ENCODE measurements at places on chromosomes 3 and 15.

DNA sequence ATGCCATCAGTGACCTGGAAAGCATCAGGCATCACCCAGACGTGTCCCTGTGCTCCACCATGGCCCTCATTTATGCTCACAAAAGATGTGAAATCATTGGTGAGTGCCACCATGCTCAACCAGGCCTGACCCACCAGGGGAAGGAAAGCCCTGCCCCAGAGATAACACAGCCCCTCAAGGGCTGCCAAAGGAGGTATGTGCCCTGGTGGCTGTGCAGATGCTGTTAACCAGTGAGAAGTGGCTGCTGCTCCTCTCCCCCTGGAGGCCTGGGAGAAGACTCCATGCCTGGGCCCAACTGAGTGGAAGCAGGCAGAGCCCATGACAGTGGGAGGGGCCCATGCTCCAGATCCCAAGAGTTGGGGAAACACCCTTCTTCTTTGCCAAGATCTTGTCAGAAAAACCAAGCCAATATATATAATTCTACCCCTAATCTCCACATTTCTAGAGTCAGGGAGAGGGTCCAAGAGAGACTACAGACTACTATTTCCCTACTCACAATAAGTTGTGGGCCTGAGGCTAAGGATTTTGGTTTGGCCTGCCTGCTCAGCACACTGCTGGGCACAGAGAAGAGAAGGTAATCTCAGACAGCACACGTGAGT, 2.7 kb downstream of the TTC21A start:
- no peak for DNase-seq

GRCh38 chr3:32373844-32374243, 17.8 kb upstream of the CMTM7 start:
- DNase-seq, result no peak

DNA sequence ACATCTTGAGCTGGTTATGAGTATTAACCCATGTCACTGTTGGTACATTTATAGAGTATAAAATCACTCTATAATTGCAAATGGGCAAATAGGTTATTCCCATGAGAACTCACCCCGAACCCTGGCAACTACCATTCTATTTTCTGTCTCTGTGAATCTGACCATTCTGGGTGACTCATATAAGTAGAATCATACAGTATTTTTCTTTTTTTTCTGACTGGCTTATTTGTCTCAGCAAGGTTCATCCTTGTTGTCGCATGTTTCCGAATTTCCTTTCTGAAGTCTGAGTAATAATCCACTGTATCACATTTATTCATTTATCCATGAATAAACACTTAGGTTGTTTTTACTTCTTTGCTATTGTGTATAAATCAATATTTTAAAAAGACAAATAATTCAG, 59.9 kb upstream of the CHRM5 start:
- no peak for DNase-seq

DNA sequence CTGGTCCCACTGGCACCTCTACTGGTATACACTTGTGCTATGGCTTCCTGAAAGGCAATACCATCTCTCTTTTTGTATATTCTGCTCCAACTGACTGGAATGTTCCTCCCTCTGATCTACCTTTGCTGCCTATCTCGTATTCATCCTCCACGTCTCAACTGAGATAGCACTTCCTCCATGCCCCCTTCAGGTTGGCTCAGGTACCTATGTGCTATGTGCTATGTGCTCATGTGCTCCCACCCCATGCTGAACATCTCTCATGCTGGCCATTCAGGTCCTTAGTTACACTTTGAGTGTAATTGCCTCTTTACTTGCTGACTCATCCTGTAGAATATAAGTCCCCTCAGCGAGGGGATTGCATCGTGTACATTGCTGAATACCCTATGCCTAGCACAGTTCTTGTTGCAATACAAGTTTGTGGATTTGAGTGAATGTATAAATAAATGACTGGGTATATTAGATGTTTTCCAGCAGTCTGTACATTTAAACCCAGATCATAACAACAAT, 156.9 kb downstream of the SOX2 start:
- DNase-seq, result no peak

GRCh38 chr3:77296527-77296926, 256.6 kb downstream of the ROBO2 start:
- no peak for DNase-seq

GRCh38 chr3:162328649-162329048, 832.0 kb downstream of the OTOL1 start:
- DNase-seq, result no peak

DNA sequence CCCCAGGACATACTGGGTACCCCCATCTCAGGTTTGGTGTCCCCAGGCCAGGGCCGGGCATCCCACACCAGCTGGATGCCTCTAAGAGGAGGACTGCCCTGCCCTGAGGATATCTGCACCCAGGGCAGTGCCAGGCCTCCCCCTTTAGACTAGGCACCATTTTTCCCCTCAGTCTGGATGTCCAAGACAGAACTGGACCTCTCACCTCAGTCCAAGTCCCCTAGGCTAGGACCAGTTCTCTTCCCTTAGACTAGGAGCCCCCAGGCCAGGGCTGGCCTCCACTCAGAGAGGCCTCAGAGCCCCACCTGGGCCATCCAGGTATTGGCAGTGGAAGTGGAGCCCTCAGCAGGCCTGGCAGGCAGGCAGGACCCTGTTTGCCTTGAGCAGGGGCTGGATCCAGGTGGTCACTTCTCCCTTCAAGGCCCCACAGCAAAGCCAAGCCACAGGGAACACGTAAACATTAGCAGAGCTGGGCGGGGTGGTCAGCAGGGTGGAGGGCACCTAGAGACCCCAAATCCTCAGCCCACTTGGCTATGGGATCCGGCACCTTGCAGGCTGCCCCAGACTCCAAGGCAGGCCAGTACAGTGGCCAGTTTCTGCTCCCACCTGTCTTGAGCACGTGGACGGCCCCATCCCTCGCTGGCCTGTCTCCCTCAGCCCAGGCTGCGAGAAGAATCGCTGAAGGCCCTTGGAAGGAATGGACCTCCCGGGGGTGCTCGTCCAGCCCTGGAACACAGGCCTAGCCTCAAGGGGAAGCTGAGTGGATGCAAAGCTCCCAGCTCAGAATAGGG, 28.3 kb downstream of the PTH1R start:
- no peak for DNase-seq

GRCh38 chr15:38190501-38190900, 62.1 kb upstream of the SPRED1 start:
- no peak for DNase-seq

- no peak for DNase-seq
These were observed 188.7 kb downstream of the UBE3A start for GRCh38 chr15:25250011-25250596.

- DNase-seq, result no peak
These were observed 192.9 kb downstream of the PLCL2 start for GRCh38 chr3:17077606-17078005.

GRCh38 chr3:45958321-45958791, 15.1 kb downstream of the CXCR6 start:
- DNase-seq, result no peak

DNA sequence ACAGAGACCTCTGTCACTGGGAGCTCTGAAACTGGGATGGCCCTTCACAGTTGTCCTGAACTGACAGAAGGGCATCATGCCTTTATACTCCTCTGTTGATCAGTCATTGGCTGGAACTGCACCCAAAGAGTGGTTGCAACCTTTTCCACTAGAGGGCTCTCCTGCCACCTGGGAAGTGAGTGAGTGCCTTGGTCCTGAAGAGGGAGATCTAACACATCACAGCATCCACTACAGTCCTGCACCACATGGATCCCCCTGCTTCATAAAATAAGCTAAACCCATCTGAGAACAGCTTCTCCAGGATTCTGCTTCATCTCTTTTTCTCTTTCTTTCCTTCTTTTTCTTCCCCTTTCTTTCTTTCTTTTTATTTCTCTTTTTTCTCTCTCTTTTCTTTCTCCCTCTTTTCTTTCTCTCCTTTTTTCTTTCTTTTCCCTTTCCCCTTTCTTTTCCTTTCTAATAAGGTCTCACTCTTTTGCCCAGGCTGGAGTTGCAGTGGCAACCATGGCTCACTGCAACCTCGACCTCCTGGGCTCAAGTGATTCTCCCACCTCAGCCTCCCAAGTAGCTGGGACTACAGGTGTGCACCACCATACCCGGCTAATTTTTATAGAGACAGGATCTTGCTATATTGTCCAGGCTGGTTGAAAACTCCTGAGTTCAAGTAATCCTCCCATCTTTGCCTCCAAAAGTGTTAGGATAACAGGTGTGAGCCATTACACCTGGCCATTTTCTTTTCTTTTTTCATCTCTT, 42.8 kb upstream of the RAF1 start:
- peak; percentile 22 for DNase-seq

DNA sequence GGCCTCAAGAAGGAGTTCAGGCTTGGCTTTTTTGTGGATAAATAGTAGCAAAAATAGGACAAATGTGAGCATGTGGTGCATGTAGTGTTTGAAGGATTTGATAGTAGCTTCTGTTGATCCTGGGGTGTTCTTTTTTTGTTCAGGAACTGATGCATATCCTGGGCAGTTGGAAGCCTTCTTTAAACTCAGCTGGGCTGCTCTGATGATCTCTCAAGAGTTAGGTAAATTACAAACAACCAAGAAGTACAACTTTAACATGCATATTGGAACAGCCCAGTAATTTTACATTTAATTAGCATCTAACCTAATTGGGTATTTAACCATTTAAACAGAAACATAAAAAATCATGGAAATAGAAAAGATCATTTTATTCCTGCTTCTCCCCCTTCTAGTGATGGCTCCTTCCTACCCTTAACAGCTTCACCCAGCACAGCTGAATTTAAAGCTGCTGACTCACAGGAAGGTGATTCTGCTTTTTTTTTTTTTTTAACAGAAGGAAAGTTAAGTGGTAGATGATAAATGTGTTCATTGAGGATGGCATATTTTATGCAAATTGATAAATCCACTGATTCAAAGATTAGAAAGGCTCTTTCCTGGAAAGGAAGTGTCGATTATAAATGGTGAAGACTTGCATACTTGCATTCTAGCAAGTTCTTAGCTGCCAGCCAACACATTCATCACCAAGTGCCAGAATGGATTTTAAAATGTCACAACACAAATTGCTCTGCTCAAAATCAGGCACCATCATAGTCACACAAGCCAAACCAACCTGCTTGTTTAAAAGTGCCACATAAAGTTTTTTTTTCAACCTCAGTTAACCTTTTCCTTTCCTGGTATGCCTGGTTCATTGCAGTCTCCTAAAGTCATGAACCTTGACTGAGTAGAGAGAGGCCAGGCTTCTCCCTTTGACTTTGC, 20.0 kb downstream of the SLC35G2 start:
- no peak for DNase-seq

GRCh38 chr3:38493031-38493430, 3.1 kb upstream of the EXOG start:
- no peak for DNase-seq
